ENCODE measurements at places on chromosomes 12 and 14.
A peak's percentile ranks its signal among the peaks of the same experiment; 100 is the strongest.

DNA sequence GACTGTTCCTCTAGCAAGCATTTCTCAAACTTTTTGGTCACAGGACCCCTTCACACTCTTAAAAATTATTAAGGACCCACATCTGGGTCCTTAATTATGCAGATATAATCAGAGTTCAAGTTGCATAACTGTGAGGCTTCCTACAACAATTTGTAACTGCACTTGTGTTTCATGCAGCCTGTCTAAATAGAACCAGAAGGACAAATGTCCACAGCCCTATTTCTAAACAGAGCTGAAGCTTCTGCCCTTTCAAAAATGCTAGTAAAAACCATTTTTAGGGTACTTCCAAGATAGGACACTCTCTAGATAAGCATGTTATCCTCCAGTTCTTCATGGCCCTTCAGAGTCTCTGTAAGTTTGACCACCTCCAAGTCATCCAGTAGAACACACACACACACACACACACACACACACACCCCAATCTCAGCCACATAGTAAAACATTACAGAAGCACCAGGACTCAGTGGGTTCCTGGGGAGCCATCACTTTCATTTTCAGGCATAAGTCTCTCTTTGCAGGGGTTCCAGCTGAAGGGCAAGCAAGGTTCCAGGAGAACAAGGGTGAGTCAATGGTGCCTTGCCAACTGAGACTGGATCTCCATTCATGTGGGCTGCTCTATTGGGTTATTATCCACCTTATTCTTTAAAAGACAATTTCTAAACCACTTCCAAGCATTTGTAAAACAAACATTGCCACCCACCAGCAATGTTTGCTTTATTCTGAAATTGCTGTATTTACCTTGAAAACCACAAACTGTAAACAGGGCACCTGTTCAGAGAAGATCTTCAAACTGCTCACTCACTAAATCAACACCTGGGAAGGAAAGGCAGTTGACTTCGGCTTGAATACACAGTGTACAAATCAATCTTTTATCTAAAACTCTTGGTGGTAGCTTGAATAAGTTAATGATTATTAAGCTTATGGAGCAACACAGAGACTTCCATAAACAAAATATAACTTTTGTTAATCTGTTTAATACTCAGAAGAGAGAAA, 64.1 kb downstream of the ITPR2 start:
- no peak for DNase-seq

GRCh38 chr12:103762473-103762872, 78.6 kb downstream of the NT5DC3 start:
- no peak for DNase-seq

DNA sequence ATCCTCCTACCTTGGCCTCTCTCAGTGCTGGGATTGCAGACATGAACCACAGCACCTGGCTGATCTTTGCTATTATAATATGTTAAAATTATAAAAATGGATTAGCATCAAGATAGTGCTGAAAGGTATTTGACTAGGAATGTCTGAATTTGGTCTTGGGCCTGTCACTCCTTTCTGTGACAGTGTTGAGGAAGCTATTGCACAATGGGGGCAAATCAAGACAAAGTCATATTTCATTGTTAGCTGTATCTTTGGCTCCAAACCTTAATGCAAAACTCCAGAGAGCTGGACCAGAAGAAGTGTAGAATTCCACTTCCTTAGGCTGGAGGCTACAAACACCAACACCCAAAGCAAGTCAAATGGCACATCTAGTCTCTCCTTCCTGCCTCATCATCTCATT, 42.2 kb downstream of the ZCRB1 start:
- DNase-seq, result no peak

DNA sequence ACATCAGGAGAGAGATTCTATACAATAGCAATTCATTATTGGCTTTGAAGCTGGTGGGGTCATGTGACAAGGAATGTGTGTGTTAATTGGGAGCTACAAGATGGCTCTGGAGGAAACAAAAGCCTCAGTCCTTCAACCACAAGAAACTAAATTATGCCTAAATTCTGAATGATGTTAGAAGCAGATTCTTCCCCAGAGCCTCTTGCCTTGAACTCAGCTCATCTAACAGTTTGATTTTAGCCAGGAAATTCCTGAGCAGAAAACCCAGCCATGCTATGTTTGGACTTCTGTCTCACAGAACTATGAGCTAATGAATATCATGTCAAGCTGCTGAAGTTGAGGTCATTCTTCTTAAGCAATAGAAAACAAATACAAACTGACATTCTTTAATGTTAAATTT, 274.7 kb downstream of the SLC6A15 start:
- DNase-seq, result no peak

GRCh38 chr12:62190689-62191490, 69.3 kb upstream of the USP15 start:
- DNase-seq, result no peak

- no peak for DNase-seq
Observed at GRCh38 chr14:104118006-104118844, 20.2 kb upstream of the KIF26A start.

GRCh38 chr12:54034785-54035310, 2.0 kb downstream of the HOXC5 start:
- no peak for DNase-seq

DNA sequence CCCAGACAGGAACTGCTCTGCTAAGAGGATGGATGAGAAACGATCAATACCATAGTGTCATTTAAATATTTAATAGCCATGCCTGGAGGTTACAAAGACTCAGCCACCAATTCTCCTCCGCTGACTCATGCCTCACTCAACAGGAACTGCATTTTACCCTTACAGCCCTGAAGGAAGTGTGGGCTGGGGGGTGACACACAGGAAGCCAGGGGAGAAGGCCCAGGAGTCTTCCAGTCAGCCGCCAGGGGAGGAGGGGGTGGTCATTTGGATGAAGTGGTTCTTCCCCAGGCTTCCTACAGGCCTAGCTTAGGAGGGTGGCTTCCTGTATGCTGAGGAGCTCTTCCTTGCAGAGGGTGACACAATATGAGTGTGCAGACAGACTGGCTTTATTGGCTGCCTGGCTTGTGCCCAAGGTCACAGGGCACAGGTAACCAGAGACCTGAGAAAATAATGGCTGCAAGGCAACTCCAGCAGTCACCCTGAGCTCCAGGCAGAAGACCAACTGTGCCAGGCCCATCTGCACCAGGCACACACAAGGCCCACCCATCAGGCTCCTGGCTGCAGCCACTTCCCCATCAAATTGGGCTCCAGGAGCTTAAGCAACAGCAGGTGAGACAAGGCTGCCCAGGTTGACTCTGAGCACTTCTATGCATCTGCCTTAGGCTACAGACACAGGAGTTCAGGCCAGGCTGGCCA, 30.6 kb upstream of the RPLP0 start:
- peak; percentile 86 for DNase-seq

- DNase-seq, result no peak
Observed at GRCh38 chr14:23327947-23328744, 6.9 kb downstream of the PABPN1 start.

DNA sequence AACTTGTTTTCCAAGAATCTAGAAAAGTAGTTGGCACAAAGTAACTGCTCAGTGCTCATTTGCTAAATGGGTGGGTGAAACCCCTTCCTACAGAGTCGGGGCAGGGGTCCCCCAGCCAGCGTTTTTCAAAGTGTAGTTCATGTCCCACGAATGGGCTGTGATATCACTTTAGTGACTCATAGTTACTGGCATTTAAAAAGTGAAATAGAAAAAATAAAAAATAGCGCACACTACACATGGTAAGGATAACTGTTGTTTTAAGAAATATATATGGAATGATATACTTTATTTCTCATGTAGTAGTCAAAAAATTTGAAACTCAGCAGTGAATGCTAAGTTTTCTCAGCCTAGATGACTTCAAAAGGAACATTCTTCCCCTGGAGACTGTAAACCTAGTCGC, 250.4 kb downstream of the CHST11 start:
- no peak for DNase-seq
